Stimulated activated CD4-positive, alpha-beta T cell treated with anti-CD3 and anti-CD28 coated beads, Interleukin-12 subunit alpha, Interleukin-12 subunit beta, amount 100 ng/mL, for 48 hours (primary cell): ENCODE measurements at places on chromosomes 12 and 14.
A peak's percentile ranks its signal among the peaks of the same experiment; 100 is the strongest.

DNA sequence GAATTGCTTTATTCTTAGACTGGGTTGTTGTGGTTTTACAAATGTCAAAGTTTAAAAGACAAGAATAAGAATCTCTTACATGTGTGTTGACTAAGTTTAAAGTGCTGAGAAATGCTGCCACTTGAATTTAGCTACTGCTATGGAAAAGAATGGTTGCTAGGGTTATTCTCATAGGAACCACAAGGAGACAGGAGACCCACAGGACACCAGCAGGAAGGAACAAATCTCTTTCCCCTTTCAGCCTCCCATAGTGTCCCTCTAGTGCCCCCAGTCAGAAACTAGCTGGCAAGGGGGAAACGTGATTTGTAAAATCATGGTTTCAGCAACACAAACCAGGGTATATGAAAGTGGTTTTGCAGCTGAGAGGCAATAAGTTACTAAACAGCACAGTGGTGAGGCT, 102.7 kb downstream of the ST8SIA1 start:
- DNase-seq: no peak

- DNase-seq: no peak
These were observed 23.3 kb upstream of the CEP170B start for GRCh38 chr14:104841730-104842129.

DNA sequence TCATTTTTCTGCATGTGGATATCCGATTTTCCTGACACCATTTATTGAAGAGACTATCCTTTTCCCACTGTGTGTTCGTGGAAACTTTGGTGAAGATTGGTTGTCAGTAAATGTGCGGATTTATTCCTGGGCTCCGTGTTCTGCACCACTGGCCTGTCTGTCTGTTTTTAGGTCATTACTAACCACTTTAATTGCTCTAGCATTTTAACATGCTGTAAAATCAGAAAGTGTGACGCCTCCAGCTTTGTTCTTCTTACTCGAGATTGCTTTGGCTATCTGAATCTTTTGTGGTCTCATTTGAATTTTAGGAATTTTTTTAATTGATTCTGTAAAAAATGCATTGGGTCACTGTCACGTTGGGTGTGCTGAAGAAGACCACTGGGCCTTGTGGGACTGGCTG, 1458.7 kb downstream of the AACS start:
- no peak for DNase-seq

- no peak for DNase-seq
These were observed 134.7 kb downstream of the GPR135 start for GRCh38 chr14:59330455-59330854.

GRCh38 chr12:94140556-94140955, 7.8 kb upstream of the PLXNC1 start:
- peak; percentile 57 for DNase-seq

- no peak for DNase-seq
These were observed 6.6 kb upstream of the RAB3IP start for GRCh38 chr12:69732088-69732487.

- DNase-seq: no peak
These were observed 463.4 kb downstream of the SLC16A7 start for GRCh38 chr12:60059180-60059579.

- no peak for DNase-seq
These were observed 156.8 kb upstream of the PDE3A start for GRCh38 chr12:20211541-20211940.

- no peak for DNase-seq
These were observed 57.9 kb downstream of the ANO6 start for GRCh38 chr12:45273717-45274271.

- DNase-seq: no peak
These were observed 3.4 kb downstream of the XPOT start for GRCh38 chr12:64407342-64408223.

- DNase-seq: no peak
These were observed 71.6 kb downstream of the ERGIC2 start for GRCh38 chr12:29309320-29309902.

DNA sequence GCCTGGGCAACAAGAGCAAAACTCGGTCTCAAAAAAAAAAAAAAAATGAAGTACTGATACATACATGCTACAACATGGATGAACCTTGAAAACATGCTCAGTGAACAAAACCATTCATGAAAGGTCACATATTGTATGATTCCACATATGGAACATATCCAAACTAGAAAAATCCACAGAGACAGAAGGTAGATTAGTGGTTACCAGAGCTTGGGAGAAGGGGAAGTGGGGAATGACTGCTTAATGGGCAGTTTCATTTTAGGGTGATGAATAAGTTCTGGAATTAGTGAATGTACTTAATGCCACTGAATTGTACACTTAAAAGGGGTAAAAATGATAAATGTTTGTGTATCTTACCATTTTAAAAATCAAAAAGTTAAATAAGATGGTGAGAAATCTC, 2.7 kb downstream of the ITGB7 start:
- no peak for DNase-seq

GRCh38 chr12:71804505-71804904, 35.1 kb upstream of the TBC1D15 start:
- DNase-seq: no peak

GRCh38 chr12:6522193-6522592, 12.1 kb upstream of the GAPDH start:
- DNase-seq: no peak

DNA sequence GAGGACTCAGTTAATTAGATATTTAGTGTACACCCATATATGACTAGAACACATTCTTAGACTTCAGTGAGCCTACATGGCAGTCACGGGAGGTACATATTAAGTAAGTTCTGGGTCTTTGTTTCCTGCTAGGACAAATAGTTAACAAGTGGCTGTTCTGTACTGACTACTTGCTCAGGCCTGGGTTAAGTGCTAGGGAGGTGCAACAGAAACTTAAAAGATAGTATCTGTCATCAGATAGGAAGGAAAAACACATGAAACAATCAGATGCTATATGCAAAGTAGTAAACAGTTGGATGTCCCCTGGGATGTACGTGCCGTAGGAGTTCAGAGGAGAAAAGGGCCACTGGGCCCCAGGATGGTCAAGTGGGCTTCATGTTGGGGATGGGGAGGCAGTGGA, 59.5 kb downstream of the SLC4A8 start:
- no peak for DNase-seq
